LNCaP clone FGC (cell line): ENCODE measurements at places on chromosomes 5 and 9.

DNA sequence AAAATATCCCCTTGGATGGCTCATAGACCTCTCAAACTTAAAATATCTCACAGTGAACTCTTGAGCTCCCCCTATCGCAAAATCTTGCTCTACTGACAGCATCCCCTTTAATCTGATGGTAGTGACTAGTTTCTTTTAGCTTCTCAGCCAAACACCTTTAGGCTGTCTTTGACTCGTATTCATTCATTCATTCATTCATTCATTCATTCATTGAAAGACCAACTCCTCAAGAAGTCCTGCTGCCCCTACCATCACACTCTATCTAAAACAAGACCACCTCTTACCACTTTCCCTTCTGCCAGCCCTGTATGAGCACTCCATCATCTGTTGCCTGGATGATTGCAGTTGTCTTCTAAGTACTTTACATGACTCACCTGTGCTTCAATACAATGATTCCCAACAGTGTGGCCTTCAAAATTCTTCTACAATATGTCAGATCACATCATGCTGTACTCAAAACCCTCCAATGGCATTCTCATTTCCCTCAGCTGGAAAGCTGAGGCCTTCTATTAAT, 46.8 kb downstream of the ITGA2 start:
- no peak for DNase-seq

GRCh38 chr5:170571875-170572852, 68.3 kb downstream of the KCNIP1 start:
- DNase-seq = no peak

DNA sequence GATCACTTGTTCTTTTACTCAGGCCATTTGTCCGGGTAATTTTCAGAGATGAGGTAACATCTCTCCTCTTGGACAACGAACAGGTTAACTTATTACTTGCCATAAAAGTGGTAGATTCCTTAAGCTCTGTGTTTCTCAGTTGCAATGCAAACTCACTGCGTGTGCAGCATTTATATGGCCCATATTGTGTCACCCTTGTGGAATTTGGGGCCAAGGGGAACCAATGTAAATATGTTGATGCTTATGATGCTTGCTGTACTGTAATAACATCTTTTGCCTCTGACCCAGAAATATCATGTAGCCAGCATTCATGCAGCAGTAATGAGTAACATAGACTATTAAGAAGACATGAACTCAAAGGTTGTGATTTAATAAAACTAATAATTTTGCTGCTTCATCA, 175.8 kb downstream of the ADAMTS6 start:
- DNase-seq = no peak

- no peak for DNase-seq
Measured at GRCh38 chr9:3337515-3338225, 188.1 kb downstream of the RFX3 start.
